CD4-positive, alpha-beta T cell treated with Interleukin-6 at 100 ng/mL for 8 hours (primary cell): ENCODE measurements at places on chromosomes 1 and 21.

GRCh38 chr1:198598796-198599321, 40.0 kb upstream of the PTPRC start:
- no peak for DNase-seq

- no peak for DNase-seq
Observed at GRCh38 chr1:26579681-26580111, 50.1 kb downstream of the RPS6KA1 start.

DNA sequence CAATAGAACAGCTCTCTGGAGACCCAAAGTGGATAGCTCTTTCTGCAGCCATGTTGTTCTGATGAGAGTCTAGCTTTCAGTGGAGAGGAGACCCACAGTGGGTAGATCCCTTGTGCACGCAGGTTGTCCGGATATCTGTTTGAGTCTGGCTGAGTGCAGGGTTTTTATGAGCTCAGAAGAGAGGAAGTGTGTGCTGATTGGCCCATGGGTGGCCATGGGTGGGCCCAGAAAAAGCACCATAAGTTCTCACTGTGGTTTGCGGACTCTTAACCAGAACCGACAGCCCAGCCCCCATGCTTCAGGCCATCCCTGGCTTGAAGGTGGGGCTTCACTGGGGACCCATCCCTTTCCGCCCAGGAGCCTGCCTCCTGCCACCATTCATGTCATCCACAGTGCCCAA, 17.0 kb downstream of the FAM20B start:
- DNase-seq = no peak

GRCh38 chr1:188170935-188171334, 1342.2 kb downstream of the PLA2G4A start:
- no peak for DNase-seq

- DNase-seq = no peak
Observed at GRCh38 chr1:186983327-186983726, 154.6 kb downstream of the PLA2G4A start.
